Caco-2 (cell line): ENCODE measurements at places on chromosomes 5 and 9. TPM values are rescaled to one million over a fixed set of nuclear protein-coding genes. Genes with fewer than 3 reads are reported as not detected.
A peak's percentile ranks its signal among the peaks of the same experiment; 100 is the strongest.

The SH2D3C gene
- 0.34 TPM in 1 of 2 replicates, not detected in the other for total RNA-seq

DNA sequence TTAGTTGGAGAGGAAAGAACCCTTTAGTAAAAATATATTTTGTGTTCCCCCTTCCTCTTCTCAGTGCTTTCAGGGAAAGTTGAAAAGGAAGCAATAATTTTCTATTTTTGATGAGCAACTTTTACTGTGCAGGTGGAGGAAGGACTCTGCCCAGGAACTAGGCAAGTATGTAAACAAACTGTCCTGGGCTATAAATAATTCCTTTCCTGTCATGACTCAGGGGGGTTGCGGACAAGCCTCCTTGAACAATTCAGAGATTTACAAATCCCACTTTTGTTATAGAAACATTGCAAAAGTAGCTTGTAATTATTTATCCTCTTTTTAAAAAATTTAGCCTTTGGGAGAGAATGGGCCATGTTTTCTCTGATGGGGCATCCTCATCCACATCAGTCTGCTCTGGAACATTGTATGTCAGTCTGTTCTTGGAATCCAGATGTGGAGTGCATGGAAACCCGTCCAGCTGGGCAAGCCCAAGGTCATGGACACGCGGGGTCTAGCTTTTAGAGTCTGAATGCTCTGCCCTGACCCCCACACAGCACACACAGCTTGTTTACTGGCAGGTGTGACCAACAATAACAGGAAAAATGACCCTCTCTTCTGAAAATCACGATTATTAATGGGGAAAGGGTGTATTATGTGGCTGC is 127.6 kb downstream of the GADD45G start:
- H3K4me3 ChIP-seq: no peak overlapping the region
- H3K27me3 ChIP-seq: no peaks in the 10 kb centered on the region
- H3K27ac ChIP-seq: no peak overlapping the region
- DNase-seq: no peak
- no peaks in the 10 kb centered on the region for H3K36me3 ChIP-seq

The GNA14 gene
- total RNA-seq: not detected in 2 replicates

DNA sequence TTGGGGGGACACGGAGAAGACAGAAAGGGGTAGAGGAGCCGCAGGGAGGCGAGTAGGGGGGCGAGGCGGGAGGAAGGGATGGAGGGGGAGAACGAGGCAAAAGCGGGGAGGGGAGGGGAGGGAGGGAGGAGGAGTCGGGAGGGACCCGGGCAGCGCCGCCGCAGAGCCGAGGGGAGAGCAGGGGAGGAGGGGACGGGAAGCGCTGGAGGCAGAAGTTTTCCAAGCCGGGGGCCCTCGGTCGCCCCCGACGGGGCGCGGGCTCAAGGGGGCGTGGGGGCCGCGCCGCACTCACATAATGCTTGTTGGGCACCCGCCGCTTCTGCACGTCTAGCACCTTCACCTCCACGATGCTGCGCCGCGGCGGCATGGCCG is 353 bp downstream of the SH3PXD2B start:
- no peaks in the 10 kb centered on the region for H3K36me3 ChIP-seq
- H3K27me3 ChIP-seq: no peaks in the 10 kb centered on the region
- H3K4me1 ChIP-seq: 0 out of 2 replicates have a peak, but pooled peaks cover 4% of the 10 kb centered on the region
- H3K4me3 ChIP-seq: peak overlapping the region; percentile 85
- DNase-seq: no peak

- H3K27me3 ChIP-seq: no peaks in the 10 kb centered on the region; the same call in 1 of the 2 replicates
- H3K36me3 ChIP-seq: no peaks in the 10 kb centered on the region
- H3K4me3 ChIP-seq: no peak overlapping the region
- no peak for DNase-seq
Observed at GRCh38 chr5:107813559-107813958, 142.8 kb upstream of the EFNA5 start.

DNA sequence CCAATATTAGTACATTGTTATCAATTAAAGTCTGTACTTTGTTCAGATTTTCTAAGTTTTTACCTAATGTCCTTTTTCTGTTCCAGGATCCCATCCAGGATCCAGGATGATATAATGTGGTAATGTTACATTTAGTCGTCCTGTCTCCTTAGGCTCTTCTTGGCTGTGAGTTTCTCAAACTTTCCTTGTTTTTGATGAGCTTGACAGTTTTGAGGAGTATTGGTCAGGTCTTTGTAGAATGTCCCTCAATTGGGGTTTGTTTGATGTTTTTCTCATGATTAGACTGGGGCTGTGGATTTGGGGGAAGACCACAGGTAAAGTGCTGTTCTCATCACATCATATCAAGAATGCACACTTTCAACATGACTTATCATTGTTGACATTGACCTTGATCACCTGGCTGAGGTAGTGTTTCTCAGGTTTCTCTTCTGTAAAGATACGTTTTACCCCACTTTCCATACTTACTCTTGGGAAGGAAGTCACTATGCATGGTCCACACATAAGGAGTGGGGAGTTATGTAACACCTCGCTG is 9.6 kb downstream of the NDFIP1 start:
- no peak overlapping the region for H3K27ac ChIP-seq
- no peaks in the 10 kb centered on the region for H3K27me3 ChIP-seq
- H3K4me1 ChIP-seq: no peaks in the 10 kb centered on the region
- no peak overlapping the region for H3K4me3 ChIP-seq
- no peak for DNase-seq

The FOXD4 gene
- total RNA-seq: 0.56 and 0.93 TPM in 2 replicates

The MCTP1 gene
- total RNA-seq: 3.2 TPM in 2 replicates

DNA sequence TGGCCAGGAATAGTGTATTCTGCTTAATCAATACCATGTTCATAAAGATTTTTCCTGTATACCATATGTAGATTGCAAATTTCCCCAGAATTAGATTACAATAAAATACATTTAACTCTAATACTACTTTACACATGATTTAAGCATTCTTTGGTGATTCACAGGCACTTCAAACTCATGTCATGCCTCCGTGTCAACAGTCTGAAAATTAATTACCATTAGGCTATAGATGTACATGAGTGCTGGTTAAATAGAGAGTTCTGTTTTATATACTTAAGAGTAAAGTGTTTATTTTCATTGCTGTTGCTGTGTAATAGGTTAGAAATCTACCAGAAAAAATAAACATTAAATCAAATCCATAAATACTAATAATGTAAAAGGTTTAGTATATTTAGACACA is 159.8 kb downstream of the ZSWIM6 start:
- H3K27ac ChIP-seq: no peak overlapping the region
- DNase-seq: no peak
- H3K27me3 ChIP-seq: no peaks in the 10 kb centered on the region

DNA sequence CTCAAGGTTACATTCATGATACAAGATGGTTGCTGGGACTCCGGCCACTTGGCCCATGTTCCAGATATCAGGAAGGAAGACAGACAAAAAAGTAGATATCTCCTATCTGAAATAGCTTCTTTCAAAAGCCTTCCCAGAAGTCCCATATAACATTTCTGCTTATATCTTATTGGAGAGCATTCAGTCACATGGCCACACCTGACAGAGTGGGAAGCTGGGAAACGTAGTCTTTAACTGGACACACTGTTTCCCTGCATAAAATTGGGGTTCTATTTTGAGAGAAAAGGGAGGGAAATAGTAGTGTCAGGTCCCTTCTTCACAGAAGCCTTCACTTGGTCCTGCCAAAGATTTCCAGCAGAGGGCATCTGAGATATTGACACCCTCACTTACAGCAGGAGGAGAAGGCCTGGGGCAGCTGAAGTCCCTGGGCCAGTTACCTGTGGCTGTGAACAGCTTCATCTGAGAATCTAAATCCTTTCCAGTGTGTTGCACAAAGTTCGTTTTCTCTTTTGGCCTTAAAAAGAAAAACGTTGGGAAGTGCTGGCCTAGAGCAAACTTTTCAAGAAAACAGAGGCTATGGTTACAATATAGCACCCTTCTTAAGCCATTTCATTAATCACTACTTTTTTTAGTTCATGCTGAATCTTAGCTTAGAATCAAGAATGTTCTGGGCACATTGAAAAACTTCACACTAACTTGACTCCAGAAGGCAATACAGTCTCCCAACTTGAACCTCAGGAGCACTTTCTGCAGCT is 33.5 kb downstream of the SPEF2 start:
- DNase-seq: peak; percentile 45
- H3K36me3 ChIP-seq: no peaks in the 10 kb centered on the region
- no peaks in the 10 kb centered on the region for H3K4me1 ChIP-seq
- H3K27me3 ChIP-seq: no peaks in the 10 kb centered on the region

- H3K4me3 ChIP-seq: no peak overlapping the region
- peak; percentile 30 for DNase-seq
- H3K4me1 ChIP-seq: peaks cover 24% of the 10 kb centered on the region
- no peak overlapping the region for H3K27ac ChIP-seq
Observed at GRCh38 chr5:171421331-171422262, 2.1 kb downstream of the FGF18 start.

- H3K27me3 ChIP-seq: no peaks in the 10 kb centered on the region
- H3K4me1 ChIP-seq: no peaks in the 10 kb centered on the region
Observed at GRCh38 chr5:72477176-72477575, 30.0 kb downstream of the ZNF366 start.

The PMPCA gene
- 89.9 and 91.5 TPM in 2 replicates for total RNA-seq

DNA sequence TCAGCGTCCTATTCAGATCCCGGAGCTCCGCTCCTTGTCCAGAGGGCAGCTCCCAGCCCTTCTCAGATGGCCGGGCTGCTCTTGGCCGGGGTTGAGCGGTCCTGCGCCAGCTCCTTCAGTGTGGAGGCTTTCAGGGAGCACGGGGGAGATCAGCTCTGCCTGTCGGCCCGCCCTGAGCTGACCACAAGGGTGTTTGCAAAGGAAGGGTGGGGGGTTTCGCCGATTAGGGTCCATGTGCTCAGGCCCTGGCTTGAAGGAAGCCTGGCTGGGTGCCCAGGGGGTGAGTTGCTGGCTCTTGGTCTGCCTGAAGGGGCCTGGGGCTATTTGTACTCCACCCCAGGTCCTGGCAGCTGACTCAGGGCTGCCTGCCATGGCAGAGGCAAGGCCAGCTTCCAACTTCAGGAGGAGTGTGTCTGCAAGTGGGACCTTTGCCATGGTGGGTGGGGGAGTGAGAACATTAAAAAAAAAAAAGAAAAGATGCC is 250.1 kb upstream of the KLF4 start:
- no peak overlapping the region for H3K27ac ChIP-seq
- no peaks in the 10 kb centered on the region for H3K27me3 ChIP-seq
- H3K4me1 ChIP-seq: no peaks in the 10 kb centered on the region
- H3K36me3 ChIP-seq: no peaks in the 10 kb centered on the region

The AFAP1L1 gene
- total RNA-seq: 0.30 and 0.45 TPM in 2 replicates

The PCDHGA12 gene
- total RNA-seq: 0.52 and 1.0 TPM in 2 replicates

GRCh38 chr5:61933787-61934626 is 372.0 kb upstream of the KIF2A start:
- H3K27ac ChIP-seq: no peak overlapping the region
- H3K36me3 ChIP-seq: no peaks in the 10 kb centered on the region
- DNase-seq: peak; percentile 55
- no peak overlapping the region for H3K4me3 ChIP-seq
- H3K27me3 ChIP-seq: no peaks in the 10 kb centered on the region
- H3K4me1 ChIP-seq: no peaks in the 10 kb centered on the region

- H3K4me3 ChIP-seq: no peak overlapping the region
- peaks cover 47% of the 10 kb centered on the region for H3K4me1 ChIP-seq
- no peak for DNase-seq
- no peak overlapping the region for H3K27ac ChIP-seq
Observed at GRCh38 chr5:142815469-142815868, 45.3 kb downstream of the ARHGAP26 start.

- H3K36me3 ChIP-seq: no peaks in the 10 kb centered on the region; the same call in 1 of the 2 replicates
- DNase-seq: no peak
- no peaks in the 10 kb centered on the region for H3K27me3 ChIP-seq
- 0 out of 2 replicates have a peak, but pooled peaks cover 10% of the 10 kb centered on the region for H3K4me1 ChIP-seq
- no peak overlapping the region for H3K27ac ChIP-seq
Observed at GRCh38 chr9:94807556-94807955, 81.1 kb downstream of the AOPEP start.

The PCDHA12 gene
- total RNA-seq: not detected in 2 replicates

GRCh38 chr9:80144856-80145255 is 573.1 kb downstream of the TLE4 start:
- no peaks in the 10 kb centered on the region for H3K4me1 ChIP-seq
- no peak overlapping the region for H3K4me3 ChIP-seq
- H3K36me3 ChIP-seq: no peaks in the 10 kb centered on the region
- no peaks in the 10 kb centered on the region for H3K27me3 ChIP-seq
- DNase-seq: no peak

- H3K4me3 ChIP-seq: no peak overlapping the region
- no peaks in the 10 kb centered on the region for H3K4me1 ChIP-seq
- no peak for DNase-seq
Observed at GRCh38 chr5:932151-932627, 39.5 kb downstream of the TRIP13 start.

GRCh38 chr5:74112372-74113195 is 486.6 kb downstream of the ARHGEF28 start:
- DNase-seq: no peak
- no peaks in the 10 kb centered on the region for H3K27me3 ChIP-seq
- no peak overlapping the region for H3K4me3 ChIP-seq
- H3K4me1 ChIP-seq: no peaks in the 10 kb centered on the region

The CFAP157 gene
- total RNA-seq: not detected in 2 replicates

DNA sequence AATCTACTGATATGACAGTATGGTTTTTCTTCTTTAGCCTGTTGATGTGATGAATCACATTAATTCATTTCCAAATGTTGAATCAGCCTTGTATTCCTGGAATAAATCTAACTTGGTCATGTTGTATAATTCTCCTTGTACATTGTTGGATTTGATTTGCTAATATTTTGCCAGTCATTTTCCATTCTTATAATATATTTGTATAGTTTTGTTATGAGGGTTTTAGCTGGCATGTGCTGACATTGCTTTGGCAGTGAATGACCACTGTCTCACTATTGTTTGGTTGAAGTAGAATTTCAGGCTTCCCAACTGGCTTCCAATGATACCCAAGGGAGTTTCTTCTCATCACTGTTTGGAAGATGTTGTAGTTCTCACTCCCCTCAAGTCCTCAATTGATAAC is 983.0 kb upstream of the PTPRD start:
- H3K27ac ChIP-seq: no peak overlapping the region
- DNase-seq: no peak
- H3K4me1 ChIP-seq: no peaks in the 10 kb centered on the region
- no peaks in the 10 kb centered on the region for H3K36me3 ChIP-seq

The GRIN3A gene
- total RNA-seq: not detected in 2 replicates

- DNase-seq: no peak
- peaks cover 1% of the 10 kb centered on the region; the same call in 1 of the 2 replicates for H3K36me3 ChIP-seq
- H3K4me1 ChIP-seq: peaks cover 56% of the 10 kb centered on the region
- no peaks in the 10 kb centered on the region for H3K27me3 ChIP-seq
- H3K27ac ChIP-seq: no peak overlapping the region
Observed at GRCh38 chr9:126338945-126339344, 12.3 kb downstream of the MVB12B start.

- H3K4me3 ChIP-seq: no peak overlapping the region
- H3K4me1 ChIP-seq: no peaks in the 10 kb centered on the region
- H3K27ac ChIP-seq: no peak overlapping the region
- H3K36me3 ChIP-seq: no peaks in the 10 kb centered on the region
- no peak for DNase-seq
Observed at GRCh38 chr9:99264070-99264680, 42.1 kb downstream of the SEC61B start.

The HRH2 gene
- not detected in 2 replicates for total RNA-seq

The NMUR2 gene
- total RNA-seq: 0.57 and 1.00 TPM in 2 replicates
